ENCODE measurements at places on chromosomes 6 and 20.

GRCh38 chr6:145189836-145190235 lies 545.5 kb downstream of the EPM2A start:
- DNase-seq = no peak

GRCh38 chr6:65191471-65191870 lies 515.6 kb downstream of the EYS start:
- DNase-seq = no peak

- no peak for DNase-seq
These were observed 63.6 kb downstream of the SLC23A2 start for GRCh38 chr20:4937407-4938319.

DNA sequence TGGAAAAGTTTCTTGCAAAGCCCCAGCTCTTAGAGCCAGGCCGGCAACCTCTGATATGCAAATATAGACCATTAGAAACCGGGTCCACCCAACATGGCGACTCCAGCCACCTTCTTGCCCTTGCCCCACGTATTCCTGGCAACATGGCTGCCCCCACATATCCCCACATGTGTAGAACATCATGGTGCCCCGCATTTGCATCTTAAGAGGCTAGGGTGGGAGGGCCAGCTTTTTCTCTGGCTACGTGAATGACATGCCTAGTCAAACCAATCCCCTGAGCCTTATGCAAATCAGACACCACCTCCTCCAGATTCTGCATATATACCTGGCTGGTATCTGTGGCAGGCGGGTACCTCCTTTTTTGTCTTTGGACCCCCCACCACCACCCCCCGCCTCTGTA lies 106.1 kb upstream of the PTPRT start:
- no peak for DNase-seq

- DNase-seq = no peak
These were observed 30.9 kb upstream of the TULP1 start for GRCh38 chr6:35543459-35544193.

- no peak for DNase-seq
These were observed 133.9 kb downstream of the BTBD9 start for GRCh38 chr6:38505826-38506225.

DNA sequence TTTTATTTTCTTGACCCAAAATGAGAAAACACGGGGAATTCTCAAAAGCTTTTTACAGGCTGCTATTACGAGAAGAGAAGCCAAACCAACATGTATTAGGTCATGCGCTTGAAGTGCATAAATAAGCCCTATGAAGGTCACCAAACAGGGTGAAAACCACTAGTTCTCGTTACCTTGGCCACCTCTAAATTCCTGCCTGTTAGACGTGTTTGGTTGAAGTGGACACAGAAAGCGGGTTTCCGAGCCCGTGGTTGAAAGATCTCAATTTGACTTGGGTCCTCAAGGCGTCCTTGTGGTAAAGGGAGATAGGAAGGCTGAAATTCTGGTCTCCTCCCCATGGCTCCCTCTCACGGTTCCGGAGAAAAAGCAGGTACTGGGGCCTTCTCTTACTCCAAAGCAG lies 6.2 kb downstream of the EYA2 start:
- no peak for DNase-seq

DNA sequence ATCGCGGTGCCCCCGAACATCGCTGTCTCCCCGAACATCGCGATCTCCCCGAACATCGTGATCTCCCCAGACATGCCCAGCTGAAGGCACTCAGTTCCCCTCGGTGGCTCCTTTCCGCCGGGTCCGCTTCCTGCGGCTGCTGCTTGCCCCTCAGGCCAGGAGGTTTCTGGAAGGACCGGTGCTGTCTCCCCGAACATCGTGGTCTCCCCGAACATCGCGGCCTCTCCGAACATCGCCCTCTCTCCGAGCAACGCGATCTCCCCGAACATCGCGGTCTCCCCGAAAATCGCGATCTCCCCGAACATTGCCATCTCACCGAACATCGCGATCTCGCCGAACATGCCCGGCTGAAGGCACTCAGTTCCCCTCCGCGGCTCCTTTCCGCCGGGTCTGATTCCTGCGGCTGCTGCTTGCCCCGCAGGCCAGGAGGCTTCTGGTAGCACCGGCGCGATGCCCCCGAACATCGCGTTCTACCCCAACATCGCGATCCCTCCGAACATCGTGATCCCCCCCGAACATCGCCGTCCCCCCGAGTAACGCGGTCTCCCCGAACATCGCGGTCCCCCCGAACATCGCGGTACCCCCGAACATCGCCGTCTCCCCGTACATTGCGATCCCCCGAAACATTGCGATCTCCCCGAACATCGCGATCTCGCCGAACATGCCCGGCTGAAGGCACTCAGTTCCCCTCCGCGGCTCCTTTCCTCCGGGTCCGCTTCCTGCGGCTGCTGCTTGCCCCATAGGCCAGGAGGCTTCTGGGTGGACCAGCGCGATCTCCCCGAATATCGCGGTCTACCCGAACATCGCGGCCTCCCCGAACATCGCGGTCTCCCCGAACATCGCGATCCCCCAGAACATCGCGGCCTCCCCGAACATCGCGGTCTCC lies 808 bp downstream of the ULBP1 start:
- no peak for DNase-seq

DNA sequence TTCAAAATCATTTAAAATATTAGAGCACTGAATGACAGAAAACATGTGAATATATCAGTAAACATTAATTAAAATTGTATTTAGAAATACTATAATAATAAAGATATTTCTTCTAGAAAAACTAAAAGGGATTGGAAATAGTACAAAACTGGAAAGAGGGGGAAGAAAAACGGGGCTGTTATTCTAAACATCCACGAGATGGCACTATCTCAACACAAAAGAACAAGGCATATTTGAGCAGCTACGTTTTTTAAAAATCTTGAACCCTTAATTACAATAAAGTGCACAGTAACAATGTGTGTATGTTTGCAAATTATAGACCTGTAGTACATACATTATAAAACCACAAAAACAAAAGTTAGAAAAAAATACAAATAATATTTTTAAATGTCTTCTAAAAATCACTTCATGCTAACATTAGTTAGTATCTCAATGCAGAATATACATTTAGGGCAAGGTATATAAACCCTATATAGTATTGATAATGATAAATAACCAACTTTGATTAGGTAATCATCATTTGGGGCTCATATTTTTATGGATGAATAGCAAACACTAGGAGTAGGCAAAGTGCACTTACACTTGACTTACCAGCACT lies 42.5 kb upstream of the PNISR start:
- DNase-seq = peak; percentile 10

DNA sequence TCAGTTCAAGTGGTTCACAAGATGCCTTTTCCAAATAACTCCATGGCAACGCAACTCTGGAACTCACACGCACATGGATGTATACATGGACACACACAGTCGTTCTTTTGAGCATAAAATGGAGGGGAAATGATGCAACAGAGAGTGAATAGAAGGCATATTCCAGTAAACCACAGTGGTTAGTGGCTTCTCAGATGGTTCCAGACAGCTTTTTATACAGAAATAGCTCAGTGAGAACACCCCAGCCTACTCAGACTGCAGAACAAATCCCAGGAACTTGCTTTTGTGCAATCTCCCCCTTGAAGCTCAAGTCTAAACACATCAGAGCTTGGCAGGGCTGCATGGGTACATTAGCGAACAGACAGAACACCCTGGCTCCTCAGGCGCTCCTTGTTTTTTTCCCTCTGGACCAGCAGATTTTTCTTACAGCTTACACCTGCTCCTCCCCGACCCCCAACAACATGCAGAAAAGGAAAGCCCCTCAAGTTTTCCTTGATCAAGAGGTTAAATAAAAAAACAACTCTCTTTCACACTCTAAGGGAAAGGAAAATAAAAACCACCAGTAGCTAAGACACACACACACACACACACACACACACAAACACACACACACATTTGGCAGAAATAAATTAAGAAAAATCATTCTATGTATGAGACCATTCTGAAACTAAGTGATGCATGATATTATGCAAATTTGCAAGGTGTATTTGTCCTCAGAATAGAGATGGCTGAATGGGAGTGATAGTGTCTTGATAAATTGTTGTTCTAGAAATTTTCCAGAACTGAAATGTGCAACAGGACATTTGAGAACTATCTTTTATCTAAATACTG lies 51.2 kb upstream of the RANBP9 start:
- peak; percentile 95 for DNase-seq

GRCh38 chr6:10960171-10960570 lies 73.3 kb downstream of the SYCP2L start:
- DNase-seq = no peak

- no peak for DNase-seq
These were observed 76.8 kb downstream of the TTLL2 start for GRCh38 chr6:167401525-167402194.

- no peak for DNase-seq
These were observed 301.1 kb upstream of the RNF217 start for GRCh38 chr6:124661097-124661661.

DNA sequence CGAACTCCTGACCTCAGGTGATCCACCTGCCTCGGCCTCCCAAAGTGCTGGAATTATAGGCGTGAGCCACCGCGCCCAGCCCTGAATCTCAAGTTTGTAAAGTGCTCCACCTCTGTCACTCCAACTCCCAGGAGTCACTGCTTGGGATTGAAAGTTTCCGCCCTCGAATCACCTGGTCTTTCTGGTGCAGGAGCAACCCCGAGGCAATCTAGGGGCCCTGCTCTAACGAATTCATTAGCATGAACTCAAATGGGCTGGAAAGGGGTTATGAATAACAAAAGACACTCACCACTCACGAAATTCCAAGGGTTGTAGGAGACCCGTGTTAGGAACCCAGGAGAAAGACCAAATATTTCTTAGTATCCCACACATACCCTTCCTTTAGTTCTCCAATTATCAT lies 26.1 kb downstream of the RBCK1 start:
- DNase-seq = no peak

DNA sequence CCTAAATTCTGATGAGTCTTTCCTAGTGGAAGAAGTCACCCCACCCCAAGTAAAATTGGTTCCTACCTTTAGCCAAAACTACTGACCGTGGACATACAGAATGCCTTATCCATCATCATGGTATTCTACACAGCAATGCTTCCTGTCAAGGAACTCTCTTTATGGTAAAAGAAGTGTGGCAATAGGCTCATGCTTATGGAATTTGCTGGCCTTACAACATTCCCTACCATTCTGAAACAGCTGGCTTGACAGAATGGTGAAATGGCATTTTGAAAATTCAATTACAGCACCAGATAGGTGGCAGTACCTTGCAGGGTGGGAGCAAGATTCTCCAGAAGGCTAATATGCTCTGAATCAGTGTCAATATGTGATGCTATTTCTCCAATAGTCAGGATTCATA lies 41.8 kb upstream of the BACH2 start:
- no peak for DNase-seq

- DNase-seq = peak; percentile 43
These were observed 124.5 kb upstream of the AHI1 start for GRCh38 chr6:135622081-135622480.

DNA sequence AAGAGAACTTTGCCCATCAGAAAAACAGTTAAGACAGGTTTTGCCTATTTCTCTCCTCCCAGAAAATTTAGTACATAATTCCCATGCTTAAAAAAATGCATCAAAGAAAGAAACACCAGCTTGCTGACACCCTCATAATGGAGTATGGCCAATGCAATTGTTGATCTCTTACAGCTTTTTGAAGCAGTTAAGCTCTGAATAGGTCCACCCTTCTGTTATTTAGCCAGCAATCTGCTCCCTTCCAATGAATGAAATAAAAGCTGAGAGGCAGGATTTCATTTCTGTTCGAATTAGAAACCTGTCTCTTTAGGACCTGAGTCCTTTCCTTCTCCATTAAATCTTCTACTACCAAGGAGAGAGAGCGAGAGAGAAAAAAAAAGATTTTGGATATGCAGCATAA lies 288.7 kb downstream of the RNF144B start:
- no peak for DNase-seq

DNA sequence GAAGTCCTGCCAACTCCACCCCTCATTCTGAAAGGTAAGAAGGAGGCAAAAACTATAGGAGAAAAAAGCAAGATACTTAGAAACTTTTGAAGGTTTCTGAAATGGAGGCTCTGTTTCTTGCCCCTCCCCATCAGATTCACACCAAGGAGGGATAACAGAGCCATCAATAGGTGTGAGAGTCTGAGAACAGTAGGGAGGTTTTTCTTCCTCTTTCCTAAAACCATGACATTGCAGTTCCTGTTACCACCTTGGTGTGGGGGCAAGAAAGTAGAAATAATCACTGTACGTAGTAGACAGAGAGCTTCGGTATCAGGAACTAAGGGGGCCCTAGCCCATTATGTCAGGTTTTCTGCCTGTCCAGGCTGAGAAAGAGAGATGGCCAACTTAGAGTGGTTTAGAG lies 333.3 kb upstream of the SYNCRIP start:
- no peak for DNase-seq

DNA sequence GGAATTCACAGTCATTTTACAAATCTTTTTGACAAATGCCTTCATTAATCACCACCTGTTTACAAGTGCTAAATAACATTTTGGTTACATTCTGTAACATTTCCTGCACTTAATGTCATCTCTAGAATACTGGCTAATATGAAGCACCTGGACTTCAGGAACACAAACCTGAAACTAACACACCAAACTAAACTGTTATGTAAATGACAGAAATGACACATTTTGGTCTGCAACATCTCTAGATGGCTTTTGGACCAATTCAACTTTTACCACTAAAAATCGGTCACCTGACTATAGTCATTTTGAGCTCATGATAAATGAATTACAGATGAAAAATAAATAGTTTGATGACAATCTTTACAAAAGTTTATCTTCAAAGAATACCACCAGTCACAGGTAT lies 80.6 kb downstream of the ATG5 start:
- DNase-seq = no peak

DNA sequence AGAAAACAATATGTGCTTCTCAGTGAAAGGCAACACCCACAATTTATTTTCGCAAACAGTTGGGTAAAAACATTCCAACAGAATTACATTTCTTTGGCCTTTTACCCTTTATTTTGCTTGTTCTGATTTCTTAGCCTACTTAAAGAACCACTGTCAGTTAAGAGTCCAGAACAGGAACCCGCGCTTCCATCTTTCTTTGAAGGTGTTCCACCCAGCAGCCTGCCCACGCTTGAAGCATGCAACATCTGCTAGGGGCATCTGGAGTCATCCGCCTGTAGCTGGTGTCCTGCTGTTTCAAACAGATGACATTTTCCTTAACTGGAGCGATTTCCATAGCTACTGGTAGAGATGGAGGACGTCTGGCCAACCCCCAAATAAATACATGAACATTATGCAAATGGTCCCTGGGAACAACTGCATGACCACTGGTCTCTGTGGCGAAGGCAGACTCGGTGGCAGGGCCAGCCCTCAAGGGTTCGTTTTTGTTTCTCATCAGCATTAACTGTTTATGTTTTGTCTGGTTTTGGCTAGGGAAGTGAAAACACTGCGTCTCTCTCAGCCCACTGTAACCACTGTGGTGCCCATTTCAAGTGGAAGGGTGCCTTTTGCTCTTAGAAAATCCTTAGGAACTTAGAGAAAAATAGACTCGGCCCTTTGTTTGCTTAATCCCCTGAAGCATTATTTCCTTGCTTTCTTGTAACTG lies 51.6 kb downstream of the LAMA4 start:
- DNase-seq = no peak

DNA sequence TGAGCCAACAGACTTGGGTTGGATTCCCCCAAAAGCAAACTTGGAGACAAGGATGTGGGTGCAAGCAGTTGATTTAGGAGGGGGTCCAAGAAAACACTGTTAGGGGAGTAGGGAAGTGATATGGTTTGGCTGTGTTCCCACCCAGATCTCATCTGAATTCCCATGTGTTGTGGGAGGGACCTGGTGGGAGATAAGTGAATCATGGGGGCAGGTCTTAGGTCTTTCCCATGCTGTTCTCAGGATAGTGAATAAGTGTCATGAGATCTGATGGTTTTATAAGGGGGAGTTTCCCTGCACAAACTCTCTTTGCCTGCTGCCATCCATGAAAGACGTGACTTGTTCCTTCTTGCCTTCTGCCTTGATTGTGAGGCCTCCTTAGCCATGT lies 542.6 kb downstream of the DHX35 start:
- no peak for DNase-seq
